Activated naive CD8-positive, alpha-beta T cell treated with anti-CD3 and anti-CD28 coated beads, Interleukin-2, amount 50 U/mL, for 16 hours (primary cell): ENCODE measurements at places on chromosomes 5 and 9.

DNA sequence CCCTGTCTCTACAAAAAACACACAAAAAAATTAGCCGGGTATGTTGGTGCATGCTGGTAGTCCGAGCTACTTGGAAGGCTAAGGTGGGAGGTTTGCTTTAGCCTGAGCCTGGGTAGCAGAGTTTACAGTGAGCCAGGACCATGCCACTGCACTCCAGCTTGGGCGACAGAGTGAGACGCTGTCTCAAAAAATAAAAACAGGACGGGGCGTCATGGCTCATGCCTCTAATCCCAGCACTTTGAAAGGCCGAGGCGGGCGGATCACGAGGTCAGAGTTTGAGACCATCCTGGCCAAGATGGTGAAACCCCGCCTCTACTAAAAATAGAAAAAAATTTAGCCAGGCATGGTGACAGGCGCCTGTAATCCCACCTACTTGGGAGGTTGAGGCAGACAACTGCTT is 40.3 kb downstream of the UBE2D2 start:
- no peak for DNase-seq

DNA sequence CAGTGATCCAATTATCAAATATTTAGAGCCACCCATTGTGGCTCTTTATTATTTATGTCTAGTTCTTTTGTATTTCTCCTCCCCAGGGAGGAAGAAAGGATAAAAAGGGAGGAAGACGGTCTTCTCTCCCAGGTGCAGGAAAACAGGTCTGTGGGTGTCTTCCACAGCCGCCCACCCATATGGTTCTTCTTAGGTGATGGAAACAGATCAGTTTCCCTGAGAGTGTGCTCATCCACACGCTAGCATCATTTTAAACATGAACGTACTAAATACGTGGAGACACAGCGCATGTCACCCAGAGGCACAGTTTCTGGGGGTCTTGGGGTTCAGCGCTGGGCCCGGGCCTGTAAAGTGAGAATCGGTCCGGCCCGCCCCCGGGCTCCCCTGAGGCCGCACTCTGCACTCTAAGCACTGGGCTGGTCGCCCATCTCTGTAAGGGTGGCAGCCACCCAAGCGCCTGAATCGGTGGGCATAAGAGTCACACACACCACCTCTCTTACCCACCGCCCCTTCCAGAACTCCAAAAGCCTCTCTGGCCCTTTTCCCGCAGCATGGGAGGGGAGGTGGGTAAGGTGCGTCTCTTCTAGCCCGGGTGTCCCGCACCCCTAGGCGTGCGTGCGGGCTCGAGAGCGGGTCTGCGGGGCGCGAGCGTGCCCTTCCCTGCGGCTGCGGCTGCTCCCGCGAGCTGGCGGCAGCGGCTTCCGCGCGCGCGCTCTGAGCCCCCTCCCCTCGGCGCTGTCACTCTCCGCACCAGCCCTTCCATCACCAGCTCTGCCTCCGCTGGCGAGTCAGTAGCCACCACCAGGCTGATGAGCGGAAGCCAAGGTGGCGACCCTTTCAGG is 1.3 kb downstream of the PTCH1 start:
- no peak for DNase-seq

DNA sequence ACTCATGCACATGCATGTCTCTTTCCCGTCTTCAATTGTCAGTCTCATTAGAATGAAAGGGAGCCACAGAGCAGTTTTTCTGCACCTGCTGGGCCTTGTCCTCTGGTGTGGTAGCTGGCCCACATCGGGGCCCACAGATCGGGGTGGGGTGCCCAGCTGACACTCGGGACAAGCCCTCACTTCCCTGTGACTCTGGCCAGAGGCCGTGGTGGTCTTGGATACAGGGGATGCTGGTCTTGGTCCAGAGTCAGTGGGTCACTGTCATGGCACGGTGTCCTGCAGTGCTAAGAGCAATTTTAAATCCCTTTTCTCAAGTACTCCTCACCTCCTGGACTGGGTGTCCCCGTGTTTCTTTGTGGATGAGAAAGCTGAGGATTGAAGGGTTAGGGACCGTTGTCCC is 193.2 kb downstream of the CACNA1B start:
- no peak for DNase-seq

DNA sequence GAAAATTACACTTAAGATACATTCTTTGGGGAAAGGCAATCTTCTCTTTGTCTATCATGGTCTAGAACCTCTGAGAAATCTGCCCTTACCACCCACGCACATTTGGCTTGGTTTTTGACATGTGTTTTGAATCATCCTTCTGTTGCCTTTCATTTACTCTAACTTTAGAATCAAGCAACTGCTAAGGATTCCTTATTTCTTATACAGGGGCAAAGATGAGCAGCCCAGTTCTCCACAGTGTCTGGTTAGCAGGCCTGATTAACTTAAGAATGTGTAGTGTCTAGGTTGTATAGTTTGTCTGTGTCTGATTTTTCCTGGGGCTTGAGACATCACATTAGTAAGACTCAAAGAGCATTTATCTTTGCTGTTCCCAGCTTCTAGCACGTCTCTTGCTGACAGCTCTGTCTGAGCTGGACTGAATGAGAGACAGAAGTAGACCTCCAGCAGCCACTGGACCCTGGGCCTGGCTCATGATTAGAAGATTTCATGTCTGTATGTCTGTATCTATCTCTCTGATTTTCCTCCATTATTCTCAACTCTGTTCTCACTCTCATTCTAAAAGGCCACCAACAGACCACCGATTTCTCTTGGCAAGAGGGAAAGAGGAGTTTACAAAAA is 31.8 kb upstream of the PCA3 start:
- DNase-seq = no peak

GRCh38 chr5:96080557-96080956 is 118.9 kb upstream of the ELL2 start:
- no peak for DNase-seq

- DNase-seq = no peak
Observed at GRCh38 chr5:130529511-130530485, 625.5 kb downstream of the CHSY3 start.

GRCh38 chr5:132768485-132768868 is 8.6 kb downstream of the SEPTIN8 start:
- no peak for DNase-seq

DNA sequence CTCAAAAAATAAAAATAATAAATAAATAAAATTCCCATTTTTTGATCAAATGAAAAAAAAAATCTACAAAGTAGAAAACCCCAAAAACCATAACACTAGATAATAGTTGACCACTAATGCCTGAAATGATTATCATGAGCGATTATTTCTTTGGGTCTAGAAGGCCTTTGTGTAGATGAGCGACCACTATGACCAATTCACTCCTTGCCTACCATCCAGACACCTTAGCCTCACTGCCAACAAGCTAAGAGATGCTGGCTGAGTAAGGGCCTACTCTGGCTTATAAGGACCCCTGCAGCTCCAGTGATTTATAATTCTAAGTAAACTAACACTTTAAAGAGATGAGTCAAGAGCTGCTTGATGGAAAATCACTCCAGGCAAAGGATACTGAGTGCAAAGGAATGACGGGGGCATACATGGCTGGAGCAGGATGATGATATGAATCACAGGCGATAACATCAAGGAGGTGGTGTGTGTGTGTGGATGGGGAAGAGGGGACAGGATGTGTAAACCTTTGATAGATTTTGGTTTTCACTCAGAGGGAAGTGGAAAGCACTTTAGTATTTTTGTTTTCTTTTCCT is 4.8 kb upstream of the F2RL1 start:
- DNase-seq = no peak

GRCh38 chr9:12554636-12555035 is 138.5 kb upstream of the TYRP1 start:
- no peak for DNase-seq

GRCh38 chr9:26725573-26725972 is 167.0 kb downstream of the CAAP1 start:
- DNase-seq = no peak

- DNase-seq = no peak
Observed at GRCh38 chr5:24142341-24142740, 502.4 kb downstream of the CDH10 start.

DNA sequence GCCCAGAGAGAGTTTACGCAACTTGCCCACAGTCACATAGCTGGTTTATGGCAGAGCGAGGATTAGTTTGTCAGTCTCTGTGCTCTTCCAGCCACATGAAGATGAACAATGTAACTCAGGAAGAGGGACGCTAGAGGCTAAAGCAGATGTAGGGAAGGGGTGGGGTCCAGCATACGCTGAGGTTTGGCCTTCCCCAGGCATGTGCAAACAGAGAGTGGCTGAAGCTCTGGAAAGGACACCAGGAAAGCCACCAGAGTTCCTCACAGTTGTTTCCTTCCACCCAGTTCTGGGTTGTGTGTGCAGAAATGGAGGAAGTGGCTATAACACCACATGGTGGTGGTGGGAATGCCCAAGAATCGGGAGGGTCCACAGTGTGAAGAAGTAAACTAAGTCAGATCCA is 60.0 kb downstream of the SNX18 start:
- no peak for DNase-seq

- no peak for DNase-seq
Observed at GRCh38 chr9:112621018-112621655, 96.8 kb downstream of the INIP start.

DNA sequence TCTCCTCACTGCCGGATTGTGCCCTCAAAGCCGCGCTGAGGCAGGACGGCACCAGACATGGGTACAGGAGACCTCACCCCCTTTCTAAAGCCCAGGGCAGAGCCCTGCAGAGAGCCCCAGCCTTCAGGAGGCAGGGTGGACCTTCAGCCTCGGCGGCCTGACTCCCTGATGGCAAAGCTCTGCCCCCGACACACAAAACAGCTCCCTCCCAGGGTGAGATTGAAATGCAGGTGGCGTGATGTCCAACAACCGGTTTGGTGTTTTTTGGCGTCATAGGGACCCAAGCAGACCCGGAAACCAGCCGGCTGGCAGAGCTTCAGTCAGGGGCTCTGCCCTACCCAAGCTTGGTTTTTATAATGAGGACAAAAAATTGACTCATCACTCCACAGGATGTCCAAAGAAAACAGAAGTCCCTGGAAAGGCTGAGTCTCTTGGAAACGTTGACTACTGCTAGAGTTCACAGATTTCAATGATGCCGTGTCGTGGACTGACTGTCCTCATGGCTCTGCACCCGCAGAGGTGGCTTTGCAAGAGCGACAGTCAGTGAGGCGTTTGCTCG is 275.2 kb upstream of the IRX1 start:
- no peak for DNase-seq

DNA sequence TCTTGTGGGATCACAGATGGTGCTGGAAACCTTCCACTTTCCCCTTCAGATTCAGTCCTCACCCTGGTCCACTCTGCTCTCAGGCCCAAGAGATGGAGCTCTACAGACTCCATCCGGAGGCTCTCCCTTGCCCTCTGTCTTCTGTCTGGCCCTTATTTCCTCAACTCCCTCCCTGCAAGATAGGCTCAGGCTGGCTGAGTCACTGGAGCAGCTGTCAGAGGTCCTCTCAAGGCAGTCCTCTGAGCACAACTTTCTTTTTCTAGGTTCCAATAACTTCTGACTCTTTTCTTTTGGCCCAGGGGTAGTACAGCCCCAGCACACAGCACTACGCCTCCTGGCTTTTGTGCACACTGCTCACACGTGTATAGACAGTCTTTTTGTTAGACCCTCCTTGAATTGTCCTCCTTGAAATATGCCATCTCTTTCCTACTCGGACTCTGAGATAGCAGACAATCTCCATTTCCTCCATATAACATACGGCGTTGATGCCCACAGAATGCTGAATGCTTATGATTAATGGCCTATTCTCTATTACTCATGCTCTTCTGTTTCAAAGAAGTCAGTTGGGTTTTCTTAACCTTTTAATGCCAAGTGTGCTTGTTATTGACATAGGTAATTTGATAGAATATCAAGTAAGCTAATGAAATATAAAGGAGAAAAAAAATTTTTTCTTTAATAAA is 193.1 kb downstream of the SLC12A2 start:
- no peak for DNase-seq

DNA sequence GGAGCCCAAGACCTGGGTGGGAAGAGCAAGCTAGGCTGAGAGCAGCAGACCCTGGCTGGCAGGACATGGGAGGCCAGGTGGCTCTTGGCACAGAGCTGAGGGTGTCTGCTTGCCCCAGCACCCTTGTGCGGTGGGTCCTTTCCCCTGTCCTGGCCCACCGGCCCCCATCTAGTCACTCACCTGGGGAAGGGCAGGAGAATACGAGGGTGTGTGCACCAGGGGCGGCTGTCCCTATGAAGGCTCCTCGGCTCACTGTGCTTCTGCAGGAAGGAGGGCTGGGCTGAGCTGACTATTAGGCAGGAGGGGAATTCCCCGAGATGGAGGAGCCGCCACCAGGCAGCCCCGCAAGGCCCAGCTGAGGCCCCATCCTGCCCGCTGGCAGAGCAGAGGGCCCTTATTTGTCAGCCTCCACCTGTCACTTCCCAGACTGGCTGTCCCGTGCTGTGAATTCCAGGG is 6.1 kb upstream of the TNIP1 start:
- DNase-seq = no peak

- DNase-seq = no peak
Observed at GRCh38 chr5:172534229-172535107, 80.1 kb upstream of the SH3PXD2B start.

- no peak for DNase-seq
Observed at GRCh38 chr5:75608870-75609269, 2.4 kb upstream of the ANKDD1B start.

DNA sequence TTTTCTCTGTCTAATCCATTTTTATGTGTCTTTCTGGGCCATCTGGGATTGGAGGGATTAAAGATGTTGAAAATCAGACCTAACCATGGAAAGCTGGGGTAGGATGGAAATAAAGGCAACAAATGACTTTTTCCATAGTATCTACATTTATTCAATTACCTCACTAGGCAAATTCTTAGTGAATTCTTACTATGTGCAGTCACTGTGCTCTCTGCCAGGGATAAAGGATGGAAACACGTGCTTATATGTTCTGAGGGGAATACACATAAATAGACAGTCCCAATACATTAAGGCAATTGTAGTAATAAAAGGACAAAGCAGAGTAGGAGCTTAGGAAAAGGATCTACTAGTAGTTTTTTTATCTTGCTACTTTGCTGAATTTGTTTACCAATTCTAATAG is 214.2 kb downstream of the PRR16 start:
- DNase-seq = no peak

GRCh38 chr9:79569814-79570447 is 1.8 kb upstream of the TLE4 start:
- no peak for DNase-seq

- no peak for DNase-seq
Observed at GRCh38 chr5:126360467-126360866, 62.7 kb upstream of the GRAMD2B start.

- no peak for DNase-seq
Observed at GRCh38 chr5:157072508-157072907, 13.6 kb upstream of the HAVCR1 start.

GRCh38 chr5:137201876-137202275 is 297.2 kb downstream of the SPOCK1 start:
- no peak for DNase-seq

GRCh38 chr5:132489871-132490483 is 596 bp downstream of the IRF1 start:
- DNase-seq = no peak

DNA sequence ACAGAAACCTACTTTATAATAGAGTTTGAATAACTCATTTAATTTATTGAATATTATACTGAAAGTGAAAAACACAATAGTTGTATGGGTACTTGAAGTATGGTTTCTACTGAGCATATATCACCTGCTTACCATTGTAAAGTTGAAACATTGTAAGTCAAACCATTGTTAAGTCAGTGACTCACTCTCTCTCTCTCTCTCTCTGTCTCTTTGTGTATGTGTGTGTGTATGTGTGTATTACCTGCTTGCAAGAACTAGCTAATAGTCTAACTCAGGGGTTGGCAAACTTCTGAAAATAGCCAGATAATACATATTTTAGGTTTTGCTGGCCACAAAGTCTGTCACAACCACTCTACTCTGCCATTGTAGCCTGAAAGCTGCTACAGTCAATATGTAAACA is 564.3 kb upstream of the ZNF608 start:
- no peak for DNase-seq

GRCh38 chr9:128275198-128276007 is at the start of gene GOLGA2:
GOLGA2 (minus strand) TSS chr9:128276007; CDS start chr9:128275976, 31 bp downstream.
- DNase-seq = no peak
